AG08395 (cell line): ENCODE measurements at places on chromosomes 11 and 22.

GRCh38 chr11:46353698-46354097 lies 6.4 kb downstream of the DGKZ start:
- no peak for DNase-seq

DNA sequence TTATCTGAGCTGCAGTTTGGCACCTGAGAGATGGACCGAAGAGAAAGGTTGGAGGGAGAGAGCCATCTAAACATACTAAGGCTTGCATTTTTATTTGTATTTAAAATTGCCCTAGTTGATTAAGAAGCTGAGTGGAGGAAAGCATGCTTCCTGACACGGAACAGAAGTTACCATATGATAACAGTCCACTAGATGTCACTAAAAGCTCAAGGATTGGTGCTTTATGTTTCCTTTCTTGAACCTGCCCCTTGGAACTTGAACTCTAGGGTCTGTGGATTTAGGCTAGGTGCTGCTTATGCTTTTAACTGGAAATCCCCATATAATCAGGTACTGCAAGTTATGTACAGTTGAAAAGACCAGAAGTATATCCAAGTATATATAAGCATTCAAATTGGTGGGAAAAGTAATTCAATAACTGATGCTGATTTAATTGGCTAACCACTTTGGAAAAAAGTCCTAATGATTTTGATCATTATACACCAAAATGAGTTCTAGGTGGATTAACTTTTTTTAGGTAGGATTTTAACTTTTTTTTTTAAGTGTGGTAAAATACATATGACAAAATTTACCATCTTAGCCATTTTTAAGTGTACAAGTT lies 9.5 kb downstream of the RBMXL2 start:
- DNase-seq, result peak; percentile 65

DNA sequence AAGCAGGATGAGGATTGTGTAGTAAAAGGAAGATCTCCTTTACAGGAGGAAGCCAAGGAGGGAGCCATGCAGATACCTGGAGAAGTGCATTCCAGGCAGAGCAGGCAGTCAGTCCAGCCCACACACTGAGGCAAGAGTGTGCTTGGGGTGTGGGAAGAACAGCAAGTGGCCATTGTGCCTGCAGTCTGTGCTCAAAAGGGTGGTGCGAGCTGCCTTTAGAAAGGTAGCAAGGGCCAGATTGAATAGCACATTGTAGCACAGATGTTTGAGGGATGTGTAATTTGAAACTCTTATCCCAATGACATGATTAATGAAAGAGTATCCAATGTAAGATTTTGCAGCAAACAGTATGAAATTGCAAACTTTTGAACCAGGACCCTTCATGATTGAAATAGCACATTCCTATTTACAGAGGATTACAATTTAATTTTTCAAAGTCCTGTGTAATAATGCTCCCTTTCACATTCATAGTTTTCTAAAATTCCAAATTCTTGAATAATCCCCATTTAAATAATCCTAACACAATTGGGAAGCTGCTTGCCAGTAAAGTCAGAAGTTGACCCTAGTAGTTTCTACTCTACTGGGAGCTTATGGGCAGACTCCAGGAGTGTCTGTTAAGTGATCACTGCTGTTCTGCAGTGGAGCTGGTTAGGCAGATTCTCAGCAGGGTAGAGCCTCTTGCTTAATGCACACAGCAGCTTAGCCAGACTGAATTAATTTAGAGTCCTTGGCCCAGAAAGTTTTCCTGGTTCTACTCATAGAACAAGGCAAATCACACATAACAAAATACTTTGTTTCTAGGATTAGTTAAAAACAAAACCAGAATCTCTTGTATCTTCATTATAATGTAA lies 78.1 kb downstream of the CYB5R2 start:
- DNase-seq, result peak; percentile 37

- no peak for DNase-seq
Observed at GRCh38 chr11:44540667-44541066, 24.8 kb upstream of the CD82 start.

GRCh38 chr11:120707663-120708062 lies 196.1 kb downstream of the GRIK4 start:
- no peak for DNase-seq

DNA sequence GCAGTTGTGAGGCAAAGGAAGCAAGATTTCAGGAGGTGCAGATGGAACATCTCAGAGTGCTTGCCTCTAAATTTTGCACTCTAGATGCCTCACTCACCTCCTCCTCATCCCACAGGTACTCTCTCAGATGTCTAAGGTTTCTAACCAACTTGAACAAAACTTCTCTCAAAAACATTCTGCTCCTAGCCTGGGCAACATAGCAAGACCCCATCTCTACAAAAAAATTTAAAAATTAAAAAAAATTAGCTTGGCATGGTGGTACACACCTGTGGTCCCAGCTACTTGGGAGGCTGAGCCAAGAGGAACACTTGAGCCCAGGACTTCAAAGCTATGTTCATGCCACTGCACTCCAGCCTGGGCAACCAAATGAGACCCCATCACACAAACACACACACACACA lies 4.2 kb downstream of the ZNF280A start:
- no peak for DNase-seq

GRCh38 chr11:127873478-127873877 lies 713.9 kb downstream of the ETS1 start:
- DNase-seq, result no peak

DNA sequence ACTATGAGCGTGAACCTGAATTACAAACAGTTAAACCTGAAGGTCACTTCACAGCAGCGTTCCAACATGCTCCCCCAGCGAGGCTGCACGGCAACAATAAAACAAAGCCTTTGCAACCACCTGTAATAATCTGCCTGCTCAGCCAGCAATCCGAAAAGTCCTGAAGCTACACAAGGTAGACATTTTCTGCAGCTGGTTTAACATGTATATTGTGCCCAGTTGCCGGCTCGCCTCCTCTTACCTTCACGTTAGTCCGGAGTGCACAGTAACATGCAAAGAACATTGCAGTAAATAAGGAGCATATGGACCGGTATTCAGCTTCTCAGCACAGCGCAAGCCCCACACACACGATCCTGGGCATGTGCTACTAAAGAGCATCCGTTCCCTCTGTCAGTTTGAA lies 704.3 kb downstream of the DLG2 start:
- DNase-seq, result no peak

- no peak for DNase-seq
Observed at GRCh38 chr22:46354176-46354992, 18.9 kb downstream of the TRMU start.

- DNase-seq, result no peak
Observed at GRCh38 chr22:41687901-41688364, 734 bp downstream of the SNU13 start.

- DNase-seq, result no peak
Observed at GRCh38 chr22:19890502-19891316, 36.0 kb upstream of the GNB1L start.

GRCh38 chr11:110028921-110029320 lies 64.3 kb upstream of the ZC3H12C start:
- DNase-seq, result no peak

DNA sequence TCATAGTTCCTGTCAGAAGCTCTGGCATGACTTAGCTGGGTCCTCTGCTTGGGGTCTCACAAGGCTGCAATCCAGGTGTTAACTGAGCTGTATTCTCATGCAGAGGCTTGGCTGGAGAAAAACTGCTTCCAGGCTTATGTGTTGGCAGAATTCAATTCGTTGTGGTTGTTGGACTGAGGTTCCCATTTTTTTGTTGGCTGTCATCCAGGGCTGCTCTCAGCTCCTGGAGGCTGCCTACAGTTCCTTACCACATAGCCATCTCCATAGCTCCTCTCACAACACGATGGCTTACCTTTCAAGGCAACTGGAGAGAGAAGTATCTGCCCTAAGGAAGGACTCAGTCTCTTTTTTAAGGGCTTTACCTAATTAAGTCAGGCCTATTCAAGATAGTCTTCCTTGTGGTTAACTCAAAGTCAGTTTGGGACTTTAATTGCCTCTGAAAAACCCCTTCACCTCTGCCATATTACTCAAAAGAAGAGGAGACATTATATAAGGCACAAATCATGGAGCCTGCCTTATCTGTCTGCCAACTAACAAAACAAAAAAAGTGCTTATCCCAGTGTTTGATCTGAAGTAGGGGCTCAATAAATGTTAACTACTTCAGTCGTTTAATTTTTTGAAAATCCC lies 35.2 kb downstream of the OR2AG2 start:
- DNase-seq, result no peak

DNA sequence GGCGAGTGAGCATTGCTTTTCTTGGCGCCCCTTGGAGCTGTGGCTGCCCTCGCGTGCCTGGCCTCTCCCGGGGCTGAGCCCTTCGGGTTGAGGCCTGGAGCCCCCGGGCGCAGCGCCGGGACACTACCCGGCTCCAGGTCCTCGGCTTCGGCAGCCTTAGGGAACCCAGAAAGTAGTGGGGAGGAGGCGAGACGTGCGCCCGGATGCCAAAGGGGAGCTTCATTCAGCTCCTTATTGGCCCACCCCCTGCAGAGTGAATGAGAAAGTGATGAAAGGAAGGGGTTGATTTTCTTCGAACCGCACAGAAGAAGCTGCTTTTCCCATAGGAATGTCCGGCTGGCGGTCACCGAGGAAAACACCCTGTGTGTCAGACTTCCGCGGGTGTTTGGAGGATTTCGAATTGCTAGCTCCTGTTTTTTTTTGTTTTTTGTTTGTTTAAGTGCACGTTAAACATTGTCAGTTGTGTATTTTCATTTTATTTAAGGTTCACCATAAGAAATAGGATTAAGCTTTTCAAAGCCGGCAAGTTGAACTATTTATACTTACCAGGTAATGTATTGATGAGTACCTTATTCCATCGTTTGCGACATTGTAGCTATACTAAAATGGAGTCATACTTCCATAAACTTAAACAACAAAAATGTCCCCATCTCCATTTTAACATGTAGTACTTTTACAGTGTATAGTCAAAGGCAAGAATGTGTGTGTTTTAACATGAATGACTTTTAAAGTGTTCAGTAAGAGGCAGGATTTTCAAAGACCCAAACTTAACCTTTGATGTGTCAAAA lies 841 bp upstream of the EIF4G2 start:
- peak; percentile 76 for DNase-seq

DNA sequence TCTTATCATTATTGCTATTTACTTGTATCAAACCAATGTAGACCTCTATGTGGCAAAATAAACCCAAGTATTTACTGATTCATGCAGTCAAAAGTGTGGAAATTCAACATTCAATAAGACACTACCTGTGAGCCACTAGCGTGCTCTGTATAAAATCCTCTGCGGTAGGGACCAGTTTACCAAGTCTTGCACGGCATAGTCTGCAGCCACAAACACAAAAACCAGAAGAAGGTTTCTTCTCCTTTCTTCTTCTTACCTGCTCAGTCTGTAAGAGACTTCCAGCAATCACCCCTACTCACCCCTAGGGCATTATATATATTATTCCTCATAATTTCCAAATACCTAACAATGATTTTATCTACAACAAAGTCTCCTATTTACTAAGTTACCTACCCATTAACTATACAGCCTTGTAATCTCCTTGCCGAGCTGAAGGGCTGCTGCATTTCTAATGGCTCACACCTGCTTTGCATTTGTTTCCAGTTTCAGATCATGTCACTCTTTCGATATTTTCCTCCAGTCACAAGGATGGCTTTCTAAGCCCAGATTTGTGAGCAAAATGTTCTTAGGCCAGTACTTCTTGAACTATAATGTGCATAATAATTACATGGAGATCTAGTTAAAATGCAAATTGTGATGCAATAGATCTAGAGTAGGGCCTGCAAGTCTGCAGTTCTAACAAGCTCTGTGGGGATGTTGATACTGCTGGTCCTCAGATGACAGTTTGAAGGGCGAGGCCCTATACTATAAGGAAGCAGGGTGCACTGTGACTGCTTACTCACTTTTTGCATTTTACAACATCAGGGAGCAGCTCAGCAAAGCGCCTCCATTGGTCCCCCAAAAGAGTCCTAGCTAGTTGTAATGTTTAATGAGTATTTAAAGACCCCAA lies 191.9 kb upstream of the DDI1 start:
- no peak for DNase-seq

GRCh38 chr11:116963813-116964212 lies 126.4 kb upstream of the APOA1 start:
- DNase-seq, result no peak

DNA sequence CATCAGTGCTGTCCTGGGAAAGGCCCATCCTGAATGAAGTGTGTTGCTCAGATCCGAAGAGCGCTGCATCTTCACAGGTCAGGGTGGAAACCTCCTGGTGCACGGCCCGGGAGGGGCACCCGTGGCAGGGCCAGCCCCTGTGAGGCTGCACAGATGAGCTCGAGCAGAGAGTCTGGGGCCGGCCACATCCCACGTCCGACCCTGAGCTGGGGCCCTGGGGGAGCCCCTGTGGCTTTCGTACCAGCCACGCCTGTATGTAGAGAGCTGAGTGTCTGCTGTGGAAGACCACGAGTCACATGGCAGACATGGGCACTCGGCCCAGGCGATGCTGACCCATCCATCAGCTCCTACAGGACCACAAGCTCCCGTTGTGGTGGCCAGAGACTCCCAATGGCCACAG lies 24.9 kb upstream of the SEPTIN5 start:
- no peak for DNase-seq
